ENCODE measurements at places on chromosomes 12 and 14. TPM values are rescaled to one million over a fixed set of nuclear protein-coding genes. Genes with fewer than 3 reads are reported as not detected.

The CCDC197 gene
- not detected for polyA plus RNA-seq

The CCT2 gene
- 157 TPM for polyA plus RNA-seq

The SERPINA5 gene
- polyA plus RNA-seq, result not detected

The CLEC7A gene
- polyA plus RNA-seq, result not detected

The SLC8A3 gene
- not detected for polyA plus RNA-seq

The OR4K17 gene
- not detected for polyA plus RNA-seq

The LEMD3 gene
- polyA plus RNA-seq, result 8.6 TPM

The SMIM10L1 gene
- 16.6 TPM for polyA plus RNA-seq

The SDR9C7 gene
- polyA plus RNA-seq, result not detected

The PRICKLE1 gene
- 25.7 TPM for polyA plus RNA-seq

The MRPS35 gene
- 66.7 TPM for polyA plus RNA-seq

The RAB21 gene
- 42.8 TPM for polyA plus RNA-seq

The GRIN2B gene
- polyA plus RNA-seq, result not detected

The MSI1 gene
- polyA plus RNA-seq, result not detected

The LPAR5 gene
- polyA plus RNA-seq, result not detected

The LRP1-AS gene
- not detected for polyA plus RNA-seq

The OTOGL gene
- 0.06 TPM for polyA plus RNA-seq

The CLEC6A gene
- not detected for polyA plus RNA-seq

The SRRM4 gene
- not detected for polyA plus RNA-seq

The MFAP5 gene
- polyA plus RNA-seq, result 679 TPM

The DBX2 gene
- polyA plus RNA-seq, result not detected

The RND1 gene
- not detected for polyA plus RNA-seq

The APOF gene
- polyA plus RNA-seq, result not detected

The CEBPE gene
- polyA plus RNA-seq, result not detected

The FLRT2 gene
- polyA plus RNA-seq, result 34.9 TPM

The PNMA1 gene
- polyA plus RNA-seq, result 64.7 TPM

The P2RX2 gene
- not detected for polyA plus RNA-seq

The CCDC196 gene
- not detected for polyA plus RNA-seq

The MUCL1 gene
- polyA plus RNA-seq, result not detected

The GUCY2C gene
- polyA plus RNA-seq, result not detected

The KTN1 gene
- 204 TPM for polyA plus RNA-seq

The PPM1H gene
- polyA plus RNA-seq, result 0.03 TPM

The OR4L1 gene
- not detected for polyA plus RNA-seq

The CDKN3 gene
- 39.3 TPM for polyA plus RNA-seq

The POLE gene
- polyA plus RNA-seq, result 6.0 TPM

The GAS2L3 gene
- 6.1 TPM for polyA plus RNA-seq

The C12orf54 gene
- not detected for polyA plus RNA-seq

The IL23A gene
- 0.19 TPM for polyA plus RNA-seq

The GNS gene
- polyA plus RNA-seq, result 75.5 TPM

The IL31 gene
- not detected for polyA plus RNA-seq

The KRT6B gene
- polyA plus RNA-seq, result not detected

The TMCC3 gene
- polyA plus RNA-seq, result 0.32 TPM

The FAM161B gene
- 4.5 TPM for polyA plus RNA-seq

The NDRG2 gene
- 0.85 TPM for polyA plus RNA-seq

The PRH1 gene
- polyA plus RNA-seq, result 8.4 TPM

The RECQL gene
- polyA plus RNA-seq, result 71.7 TPM

The PAN2 gene
- 7.2 TPM for polyA plus RNA-seq

The GLIPR1L2 gene
- polyA plus RNA-seq, result 2.1 TPM

The RNASE4 gene
- 37.9 TPM for polyA plus RNA-seq

The SLC10A1 gene
- polyA plus RNA-seq, result not detected

The KLRC2 gene
- polyA plus RNA-seq, result not detected

The AMN gene
- not detected for polyA plus RNA-seq

The TEDC1 gene
- 6.4 TPM for polyA plus RNA-seq

The TEX22 gene
- 0.46 TPM for polyA plus RNA-seq

The C3AR1 gene
- polyA plus RNA-seq, result 0.24 TPM

The ADCY6 gene
- 4.1 TPM for polyA plus RNA-seq

The TEX52 gene
- not detected for polyA plus RNA-seq

Data from GM23248 (cell line).